Fibroblast of gingiva (primary cell): ENCODE measurements at places on chromosomes 13 and 19.

GRCh38 chr19:13181747-13182388 is 31.7 kb downstream of the IER2 start:
- peak; percentile 14 for DNase-seq

GRCh38 chr13:79212064-79212619 is 193.9 kb downstream of the RBM26 start:
- DNase-seq: no peak

DNA sequence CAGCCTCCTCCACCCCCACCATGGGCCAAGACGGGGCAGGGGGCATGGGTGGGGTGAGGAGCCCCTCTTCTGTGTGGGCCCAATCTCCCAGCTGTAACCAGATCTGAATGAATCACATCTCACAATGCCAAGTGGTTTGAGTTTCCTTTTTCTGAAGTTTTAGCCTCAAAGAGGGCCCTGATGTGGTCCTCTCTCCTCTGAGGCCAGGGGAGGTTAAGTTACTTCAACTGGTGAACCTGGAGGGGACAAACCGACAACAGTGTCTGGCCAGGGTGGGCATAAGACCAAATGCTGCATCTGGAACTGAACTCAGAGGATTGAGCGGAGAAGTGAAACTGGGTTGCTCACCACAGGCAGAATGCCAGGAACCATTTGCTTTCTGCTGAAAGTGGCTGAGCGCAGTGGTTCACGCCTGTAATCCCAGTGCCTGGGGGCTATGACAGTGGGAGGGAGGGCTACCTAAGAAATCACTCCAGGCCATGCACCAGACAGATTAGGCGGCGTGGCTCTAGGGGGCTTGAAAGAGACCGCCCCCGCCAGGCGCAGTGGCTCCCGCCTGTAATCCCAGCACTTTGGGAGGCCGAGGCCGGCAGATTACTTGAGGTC is 15.4 kb upstream of the IRGC start:
- peak; percentile 66 for DNase-seq

GRCh38 chr13:54633456-54633855 is 1604.8 kb downstream of the OLFM4 start:
- no peak for DNase-seq

- no peak for DNase-seq
Measured at GRCh38 chr19:17685451-17686022, 2.6 kb downstream of the UNC13A start.

- no peak for DNase-seq
Measured at GRCh38 chr13:65057986-65058385, 2172.2 kb downstream of the PCDH9 start.

DNA sequence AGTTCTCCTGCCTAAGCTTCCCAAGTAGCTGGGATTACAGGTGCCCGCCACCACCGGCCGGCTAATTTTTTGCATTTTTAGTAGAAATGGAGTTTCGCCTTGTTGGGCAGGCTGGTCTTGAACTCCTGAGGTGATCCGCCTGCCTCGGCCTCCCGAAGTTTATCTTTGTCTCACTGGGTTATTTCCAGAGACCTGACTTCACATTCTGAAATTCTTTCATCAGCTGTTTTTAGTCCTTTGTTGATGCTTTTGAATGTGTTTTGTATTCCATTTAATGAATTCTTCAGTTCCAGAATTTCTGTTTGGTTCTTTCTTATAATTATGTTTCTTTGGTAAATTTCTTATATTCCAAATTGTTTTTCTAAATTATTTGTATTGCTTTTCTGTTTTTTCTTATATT is 55.4 kb upstream of the MLNR start:
- DNase-seq: no peak

DNA sequence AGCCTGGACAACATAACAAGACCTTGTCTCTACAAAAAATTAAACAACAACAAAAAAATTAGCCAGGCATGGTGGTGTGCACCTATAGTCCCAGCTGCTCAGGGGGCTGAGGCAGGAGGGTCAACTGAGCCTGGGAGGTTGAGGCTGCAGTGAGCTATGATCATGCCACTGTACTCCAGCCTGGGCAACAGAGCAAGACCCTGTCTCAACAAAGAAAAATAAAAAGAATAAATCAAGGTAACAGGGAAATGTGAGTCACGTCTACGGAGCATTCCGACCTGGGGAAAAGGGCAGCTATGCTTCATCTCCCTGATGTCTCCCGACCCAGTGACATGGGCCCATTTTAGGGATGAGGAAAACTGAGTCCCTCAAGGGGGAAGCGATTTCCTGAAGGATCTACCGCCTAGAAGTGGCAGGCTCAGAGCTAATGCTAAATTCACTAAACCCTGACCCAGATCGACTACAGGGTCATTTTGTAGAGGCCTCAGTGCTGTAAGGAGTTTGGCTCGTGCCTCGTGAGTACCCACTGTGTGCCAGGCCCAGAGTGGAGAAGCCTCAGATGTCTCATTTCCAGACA is 19.5 kb downstream of the PTPRS start:
- no peak for DNase-seq

- DNase-seq: no peak
Measured at GRCh38 chr13:71964491-71965100, 97.6 kb upstream of the DACH1 start.

GRCh38 chr13:109630271-109630670 is 156.1 kb downstream of the IRS2 start:
- no peak for DNase-seq

DNA sequence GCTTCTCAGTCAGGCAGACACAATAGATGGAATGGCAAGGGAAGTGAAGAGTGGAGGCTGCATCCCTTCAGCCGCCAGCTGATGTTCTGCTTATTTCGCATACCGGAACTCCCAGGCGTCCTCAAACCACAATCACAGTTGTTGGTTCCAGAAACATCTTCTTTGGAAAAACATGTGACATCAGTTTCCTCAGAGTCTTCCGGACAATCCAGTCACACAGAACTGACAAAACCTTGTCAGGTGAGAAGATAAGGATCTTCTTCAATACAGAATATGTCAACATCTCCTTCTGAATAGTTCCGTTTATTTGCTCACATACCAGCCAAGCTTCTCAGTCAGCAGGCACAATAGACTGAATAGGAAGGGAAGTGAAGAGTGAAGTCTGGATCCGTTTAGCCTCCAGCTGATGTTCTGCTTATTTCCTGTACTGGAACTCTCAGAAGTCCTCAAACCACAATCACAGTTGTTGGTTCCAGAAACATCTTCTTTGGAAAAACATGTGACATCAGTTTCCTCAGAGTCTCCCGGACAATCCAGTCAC is 45.1 kb upstream of the CEACAM21 start:
- no peak for DNase-seq

DNA sequence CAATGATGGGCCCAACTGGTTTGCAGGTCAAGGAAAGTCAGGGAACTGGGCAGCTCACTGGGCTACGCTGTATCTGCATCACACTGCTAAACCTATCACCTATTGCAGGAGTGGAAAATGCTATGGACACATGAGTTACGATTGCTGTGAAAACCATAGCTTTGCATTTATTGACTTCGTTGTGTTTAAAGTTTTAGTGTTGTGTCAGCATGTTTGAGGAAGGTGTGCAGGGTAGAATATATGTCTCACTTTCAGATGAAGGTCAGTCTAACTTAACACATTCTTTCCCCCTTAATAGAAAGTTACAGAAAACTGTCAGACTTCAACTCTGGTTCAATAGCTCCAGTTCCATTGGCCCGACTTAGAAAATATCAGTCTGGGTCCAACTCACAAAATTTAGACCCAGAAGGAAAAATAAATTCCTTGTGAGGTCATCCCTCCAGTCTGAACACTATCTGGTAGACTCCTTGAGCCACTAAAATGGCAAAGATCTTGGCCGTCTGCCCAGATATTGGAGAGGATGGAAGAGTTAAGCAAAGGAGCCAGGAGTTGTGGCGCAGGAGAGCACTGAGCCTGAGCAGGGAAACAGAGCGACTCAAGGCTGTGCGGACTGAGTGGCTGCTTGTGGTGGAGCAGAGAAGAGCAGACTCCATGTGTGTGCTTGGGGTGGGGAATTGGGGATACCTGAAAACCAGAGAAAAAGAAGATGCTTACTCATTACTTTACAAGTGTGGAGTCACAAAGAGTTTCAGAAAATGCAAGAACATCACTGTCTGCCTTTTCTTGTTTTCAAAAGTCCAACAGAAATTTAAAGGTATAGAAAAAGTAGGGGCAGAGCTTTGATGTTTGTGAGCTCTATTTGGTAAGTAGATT is 518.5 kb downstream of the FGF9 start:
- no peak for DNase-seq

DNA sequence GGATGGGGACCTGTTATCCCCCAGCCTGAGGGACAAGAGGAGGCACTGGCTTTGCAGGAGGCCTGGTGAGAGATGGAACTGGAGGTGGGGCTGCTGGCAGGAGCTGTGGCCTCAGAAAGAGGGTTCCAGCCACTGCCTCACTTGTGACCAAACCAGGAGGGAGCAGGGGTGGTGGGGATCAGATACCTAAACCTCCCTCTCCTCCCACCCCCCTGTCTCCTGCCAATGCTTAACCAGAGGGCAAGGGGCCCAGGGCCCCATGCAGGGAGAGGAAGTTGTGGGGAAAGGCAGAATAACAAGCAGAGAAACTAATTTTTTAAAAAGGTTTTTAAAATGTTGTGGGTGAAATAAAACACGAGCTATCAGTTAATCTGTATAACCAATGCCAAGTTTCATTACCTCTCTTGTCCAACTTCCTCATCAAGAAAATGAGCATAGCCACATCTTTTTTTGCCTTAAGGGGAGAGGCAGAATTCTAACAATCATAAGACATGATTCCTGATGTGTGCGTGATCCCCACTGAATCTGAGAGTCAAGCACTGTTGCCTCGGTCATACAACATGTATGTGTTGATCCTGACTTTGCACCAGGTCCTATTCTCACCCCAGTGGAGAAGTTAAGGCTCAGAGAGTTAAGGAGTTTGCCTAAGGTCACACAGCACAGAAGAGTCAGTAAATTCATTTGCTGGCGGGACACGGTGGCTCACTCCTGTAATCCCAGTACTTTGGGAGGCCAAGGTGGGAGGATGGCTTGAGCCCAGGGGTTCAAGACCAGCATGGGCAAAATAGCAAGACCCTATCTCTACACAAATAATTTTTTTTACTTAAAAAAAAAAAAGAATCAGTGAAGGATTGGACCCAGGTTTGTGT is 12.9 kb downstream of the FXYD5 start:
- DNase-seq: no peak

DNA sequence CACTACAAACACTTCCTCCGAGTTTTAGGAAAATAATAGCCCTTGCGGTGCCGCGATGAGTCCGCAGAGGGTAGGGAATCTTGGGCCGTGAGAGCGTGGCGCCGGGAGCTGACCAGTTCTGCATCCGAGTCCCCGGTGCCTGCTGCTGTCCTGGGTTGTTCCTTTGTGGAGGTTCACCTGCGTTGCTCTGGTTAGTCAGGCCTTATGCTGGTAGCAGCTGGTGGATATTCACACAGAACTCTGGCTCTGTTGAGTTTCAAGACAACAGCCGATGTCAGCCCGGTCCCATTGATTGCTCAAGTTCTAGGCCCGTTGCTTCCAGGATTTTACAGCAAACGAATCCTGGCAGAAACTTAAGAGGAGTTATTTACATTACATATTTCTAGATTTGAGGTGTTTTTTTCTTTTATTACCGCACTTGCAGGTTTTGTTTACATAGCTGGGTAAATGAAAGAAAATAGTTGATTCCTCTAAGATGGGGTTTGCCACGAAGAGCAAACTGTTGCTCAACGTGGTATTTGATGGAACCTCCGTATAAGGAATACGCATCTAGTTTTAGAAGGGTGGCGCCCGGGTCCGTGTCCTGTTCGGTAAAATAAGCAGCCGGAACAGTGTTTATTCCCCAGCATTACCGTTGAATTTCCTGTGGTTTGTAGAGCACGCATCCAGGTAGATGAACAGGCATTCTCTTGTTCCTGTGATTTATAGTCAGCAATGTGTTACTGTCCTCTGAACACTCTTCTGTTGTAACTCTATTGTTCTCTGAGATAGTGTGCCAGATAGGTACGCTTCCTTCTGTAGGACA is 1.3 kb downstream of the CLDN10 start:
- no peak for DNase-seq

DNA sequence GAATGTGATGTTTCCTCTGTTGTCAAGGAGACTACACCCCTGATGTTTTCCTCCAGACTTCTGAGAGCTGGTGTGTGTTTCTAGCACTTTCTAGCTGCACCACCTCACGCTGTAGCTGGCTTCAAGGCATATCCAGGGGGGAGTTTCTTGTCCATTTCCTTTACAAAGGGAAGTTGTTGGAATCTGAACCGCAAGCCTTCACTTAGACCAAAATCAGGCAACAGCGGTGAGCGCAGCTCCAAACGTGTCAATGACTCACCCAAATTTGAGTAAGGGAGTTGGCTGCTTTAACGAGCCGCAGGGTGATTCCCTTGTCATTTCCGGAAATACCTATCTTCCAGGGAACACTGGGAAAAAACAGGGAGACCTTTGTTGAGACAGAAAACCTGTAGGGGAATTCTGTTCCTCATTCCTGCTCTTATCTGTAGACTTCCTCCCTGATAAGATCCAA is 2.5 kb downstream of the LDLR start:
- peak; percentile 71 for DNase-seq

DNA sequence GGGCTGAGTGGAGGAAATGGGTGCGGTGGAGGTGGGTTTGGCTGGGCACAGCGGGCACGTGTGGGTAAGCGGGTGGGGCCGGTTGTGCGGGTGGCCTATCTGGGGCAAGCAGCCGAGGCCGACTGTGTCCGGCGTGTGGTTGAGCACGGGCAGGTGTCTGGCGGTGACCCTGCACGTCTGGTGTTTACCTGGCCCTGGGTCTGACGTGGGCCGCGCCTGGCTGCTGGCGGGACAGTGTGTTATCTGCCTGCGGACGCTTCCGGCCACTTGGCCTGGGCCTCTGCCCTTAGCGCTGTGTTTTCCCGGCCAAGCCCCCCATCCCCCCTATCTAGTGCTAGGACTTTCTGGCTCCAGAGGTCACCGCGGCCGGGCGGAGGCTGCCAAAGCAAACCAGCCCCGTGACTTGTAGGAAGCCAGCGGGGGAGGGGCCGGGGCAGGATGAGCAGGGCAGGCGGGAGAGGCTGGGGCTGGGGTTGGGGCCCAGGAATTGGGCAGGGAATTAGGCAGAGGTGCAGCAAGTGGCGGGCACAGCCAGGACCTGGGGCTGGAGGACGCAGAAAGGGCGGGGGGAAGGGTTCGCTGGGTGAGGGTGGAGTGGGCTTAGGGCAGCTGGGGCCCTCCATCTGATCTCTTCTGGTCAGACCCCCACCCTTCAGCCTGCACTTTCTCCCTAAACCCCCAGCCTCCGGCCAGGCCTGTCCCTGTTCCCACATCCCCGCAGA is 534 bp upstream of the HPN start:
- DNase-seq: no peak

GRCh38 chr19:16527971-16528521 is 14.2 kb downstream of the CHERP start:
- no peak for DNase-seq

DNA sequence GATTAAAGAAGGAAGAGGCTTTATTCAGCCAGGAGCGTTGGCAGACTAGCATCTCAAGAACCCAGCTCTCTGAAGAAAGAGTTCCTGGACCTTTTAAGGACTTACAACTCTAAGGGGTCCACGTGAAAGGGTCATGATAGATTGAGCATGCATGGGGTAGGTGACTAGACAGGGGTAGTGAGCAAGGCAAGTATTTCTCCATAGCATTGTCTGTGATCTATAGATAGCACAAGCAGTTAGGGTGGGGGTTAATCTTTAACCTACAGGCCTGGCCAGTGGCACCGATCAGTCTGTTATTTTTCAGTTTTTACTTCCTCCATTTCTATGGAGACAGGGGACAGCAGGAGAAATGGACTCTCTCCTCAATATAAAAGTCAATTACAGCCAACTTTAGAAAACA is 983.7 kb downstream of the SLITRK1 start:
- DNase-seq: no peak

GRCh38 chr19:36245210-36246005 is 30.5 kb downstream of the ZNF146 start:
- DNase-seq: no peak
